Suppressor macrophage (primary cell): ENCODE measurements at places on chromosomes 3 and 15.

DNA sequence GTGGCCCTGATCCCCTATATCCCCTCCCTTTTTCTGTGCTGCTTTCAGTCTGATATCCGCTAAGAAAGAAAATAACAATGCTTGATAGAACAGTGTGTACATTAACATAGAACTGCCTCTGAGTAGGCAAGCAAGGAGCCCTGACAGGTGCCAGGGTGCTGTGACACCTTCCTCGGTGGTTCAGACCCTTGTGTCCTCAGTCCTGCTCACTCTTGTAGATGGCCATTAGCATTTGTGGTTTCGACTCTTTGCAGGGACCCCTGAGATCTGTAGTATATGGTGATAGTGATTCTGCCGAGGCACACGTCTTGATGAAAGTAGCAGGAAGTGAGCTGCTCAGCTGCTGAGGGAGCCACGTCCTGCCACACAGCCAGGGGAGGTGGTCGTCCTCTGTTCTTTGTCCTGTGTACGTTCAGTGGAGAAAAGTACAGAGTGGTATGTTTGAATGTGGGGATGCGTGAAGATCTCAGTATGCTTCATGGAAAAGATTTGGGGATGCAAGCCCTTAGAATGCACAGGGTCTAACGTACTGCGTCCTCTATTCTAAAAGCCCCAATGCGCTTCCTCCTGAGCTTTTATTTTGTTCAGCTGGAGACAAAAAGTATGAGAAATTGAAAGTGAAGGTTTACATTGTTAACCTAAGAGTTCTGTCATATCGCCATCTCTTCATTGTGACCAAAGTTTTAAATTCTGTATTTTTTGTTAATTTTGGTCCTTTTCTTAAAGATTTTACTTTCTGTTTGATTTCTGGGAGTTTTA, 35.4 kb downstream of the PXYLP1 start:
- DNase-seq, result peak; percentile 11

DNA sequence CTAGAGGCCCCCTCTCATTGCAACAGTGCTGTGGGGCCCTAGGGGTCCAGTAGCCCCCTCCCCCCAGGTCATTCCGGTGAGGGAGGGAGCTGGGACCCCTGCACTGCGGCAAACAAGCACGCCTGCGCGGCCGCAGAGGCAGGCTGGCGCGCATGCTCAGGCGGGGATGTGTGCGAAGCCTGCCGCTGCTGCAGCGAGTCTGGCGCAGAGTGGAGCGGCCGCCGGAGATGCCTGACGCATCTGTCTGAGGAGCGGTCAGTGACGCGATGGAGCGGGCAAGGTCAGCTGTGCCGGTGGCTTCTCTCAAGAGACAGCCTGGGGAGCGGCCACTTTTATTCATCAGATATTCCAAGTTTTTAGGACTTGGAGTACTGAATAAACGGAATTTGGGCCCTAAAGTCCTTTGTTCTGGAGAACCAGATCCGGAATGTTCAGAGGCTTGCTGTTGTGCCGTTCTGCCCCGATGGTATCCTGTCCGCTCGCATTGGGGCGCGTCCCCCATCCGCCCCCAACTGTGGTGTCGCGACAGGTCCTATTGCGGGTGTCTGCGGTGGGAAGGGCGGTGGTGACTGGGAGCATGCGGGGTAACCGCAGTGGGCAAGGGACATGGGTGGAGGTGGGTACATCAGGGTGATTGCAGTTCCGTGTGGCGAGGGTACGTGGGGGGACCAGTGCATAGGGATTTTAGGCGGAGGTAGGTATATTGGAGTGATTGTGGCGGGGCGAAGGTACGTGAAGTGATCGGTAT, at the start of the genes SNRPN and SNURF:
TSS of gene SNRPN (plus strand) at position 205 of the 748 bp plus-strand sequence. CDS start 19,467 bp downstream, outside the sequence.
TSS of gene SNURF (plus strand) at position 205 of the 748 bp plus-strand sequence. CDS start at position 267, 62 bp downstream.
- DNase-seq, result peak; percentile 85

- DNase-seq, result no peak
These were observed 36.9 kb upstream of the FSIP1 start for GRCh38 chr15:39819533-39819932.

DNA sequence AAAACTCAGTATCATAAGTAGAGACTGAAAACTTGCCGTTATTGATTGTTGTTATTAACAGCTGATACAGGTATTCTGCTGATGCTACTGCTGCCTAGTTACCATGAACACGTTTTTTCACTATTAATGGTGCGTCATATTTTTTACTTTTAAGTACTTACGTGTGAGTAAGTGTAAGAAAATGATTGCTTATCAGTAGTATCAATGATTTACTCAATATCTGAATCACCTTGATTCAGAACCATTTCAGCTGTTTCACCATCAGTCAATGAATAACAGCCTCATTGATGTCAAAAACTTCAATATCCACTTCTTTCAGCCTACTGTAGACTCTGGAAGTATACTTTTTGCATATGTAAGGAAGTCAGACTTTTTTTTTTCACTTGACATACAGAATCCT, 4.7 kb downstream of the CCR8 start:
- DNase-seq, result no peak

DNA sequence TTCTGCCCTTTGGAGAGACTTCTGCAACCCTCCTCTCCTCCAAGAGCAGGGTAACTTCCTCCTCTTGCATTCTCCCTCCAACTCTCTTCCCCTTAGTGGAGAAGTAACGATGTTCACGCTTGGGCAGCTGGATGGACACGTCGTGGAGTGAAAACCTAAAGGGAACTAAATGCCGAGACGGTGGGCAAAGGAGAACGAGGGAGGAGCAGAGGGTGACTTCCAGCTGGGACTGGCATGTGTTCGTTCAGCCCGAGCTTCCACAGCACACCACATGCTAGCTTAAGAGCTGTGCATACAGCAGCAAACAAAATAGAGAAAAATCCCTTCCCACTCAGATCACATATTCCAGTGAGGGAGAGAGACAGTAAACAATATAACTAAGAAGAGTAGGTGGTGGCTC, 179.8 kb downstream of the SLCO3A1 start:
- DNase-seq, result peak; percentile 58

- no peak for DNase-seq
These were observed 532.8 kb upstream of the TGFBR2 start for GRCh38 chr3:30073622-30074021.

GRCh38 chr3:96843505-96844203, 29.3 kb downstream of the EPHA6 start:
- DNase-seq, result no peak

DNA sequence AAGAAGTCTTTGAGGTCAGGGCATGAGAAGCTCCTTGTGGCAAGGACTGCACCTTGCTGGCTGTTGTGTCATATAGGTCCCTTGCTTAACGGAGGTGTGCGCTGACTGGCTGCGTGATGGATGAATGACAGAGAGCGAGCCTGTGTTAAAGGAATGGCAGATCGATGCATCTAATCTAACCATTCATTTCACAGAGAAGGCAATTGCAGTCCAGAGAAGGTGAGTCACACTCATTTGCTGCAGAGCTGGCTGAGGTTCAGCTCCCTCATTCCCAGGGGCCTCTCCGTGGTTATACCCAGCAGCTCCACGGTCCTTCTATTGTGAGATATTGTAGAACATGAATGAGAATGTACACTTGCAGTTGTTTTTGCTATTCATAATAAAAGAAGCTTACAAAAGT, 289.3 kb downstream of the EPHB1 start:
- DNase-seq, result no peak

DNA sequence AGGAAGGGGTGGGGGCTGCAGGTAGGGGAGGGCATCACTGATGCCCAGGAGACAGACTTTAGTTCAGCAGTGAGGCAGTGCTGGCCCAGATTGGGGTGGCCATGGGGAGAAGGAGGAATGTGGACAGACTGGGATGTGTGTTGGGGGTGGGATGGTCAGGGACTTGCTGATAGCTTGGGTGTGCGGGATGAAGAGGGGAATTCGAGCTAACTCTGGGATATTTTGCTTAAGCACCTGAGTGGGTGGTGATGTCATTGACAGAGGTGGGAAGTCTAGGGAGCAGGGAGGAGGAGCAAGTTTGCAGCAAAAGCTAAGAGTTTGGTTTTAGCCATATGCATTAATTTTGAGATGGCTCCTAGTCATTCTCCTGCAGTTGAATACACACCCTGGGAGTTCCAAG, 207.5 kb downstream of the RPLP1 start:
- no peak for DNase-seq

GRCh38 chr3:95277613-95278012, 1214.8 kb downstream of the NSUN3 start:
- no peak for DNase-seq

- no peak for DNase-seq
These were observed 233.6 kb downstream of the WDR72 start for GRCh38 chr15:53525894-53526293.

GRCh38 chr3:149448331-149448831, 26.1 kb upstream of the TM4SF4 start:
- peak; percentile 54 for DNase-seq

DNA sequence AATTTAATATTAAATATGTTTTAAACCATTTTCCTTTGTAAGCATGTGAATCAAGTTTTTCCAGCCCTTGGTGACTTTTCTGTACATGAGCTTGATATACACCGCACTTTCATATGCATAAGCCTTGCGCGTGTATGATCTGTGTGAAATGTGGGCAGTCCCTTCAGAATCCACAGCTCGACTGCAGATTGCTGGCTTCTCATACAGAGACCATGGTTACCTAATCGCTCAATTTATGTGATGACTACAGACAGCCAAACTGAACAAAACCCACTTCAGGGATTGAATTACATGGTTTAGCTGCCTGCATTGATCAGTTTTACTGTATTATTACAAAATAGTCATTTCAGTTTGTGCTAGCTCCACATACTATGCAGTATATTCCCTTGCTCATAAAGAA, 212.3 kb upstream of the NECTIN3 start:
- no peak for DNase-seq

DNA sequence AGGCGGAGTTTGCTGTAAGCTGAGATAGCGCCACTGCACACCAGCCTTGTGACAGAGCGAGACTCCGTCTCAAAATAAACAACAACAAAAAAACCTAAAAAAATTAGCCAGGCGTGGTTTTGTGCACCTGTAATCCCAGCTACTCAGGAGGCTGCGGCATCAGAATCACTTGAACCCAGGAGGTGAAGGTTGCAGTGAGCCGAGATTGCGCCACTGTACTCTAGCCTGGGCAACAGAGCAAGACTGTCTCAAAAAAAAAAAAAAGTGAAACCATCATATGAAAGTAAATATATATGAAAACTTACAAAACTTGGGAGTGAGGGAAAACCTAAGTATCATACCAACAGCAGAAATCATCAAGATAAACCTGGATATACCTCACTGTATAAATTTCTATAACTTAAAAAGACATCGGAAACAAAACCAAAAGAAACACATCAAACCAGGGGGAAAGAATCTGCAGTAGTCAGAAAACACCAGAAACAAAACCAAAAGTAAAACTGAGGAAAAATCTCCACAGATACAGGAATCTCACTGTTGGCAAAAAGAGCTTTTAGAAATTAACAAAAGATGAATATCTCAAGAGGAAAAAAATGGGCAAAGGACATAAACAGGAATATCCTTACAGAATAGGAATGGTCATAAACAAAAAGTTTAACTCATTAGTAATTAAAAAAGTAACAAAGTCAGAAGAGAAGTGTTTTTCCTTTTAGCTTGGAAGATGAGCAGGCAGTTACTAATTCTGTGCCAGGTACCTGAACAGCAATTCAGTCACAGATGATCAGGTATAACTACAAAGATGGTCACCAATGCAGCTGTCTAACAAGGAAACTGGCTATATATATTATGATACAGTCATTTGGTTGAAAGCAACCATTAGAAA, 41.3 kb downstream of the ETV5 start:
- DNase-seq, result no peak

DNA sequence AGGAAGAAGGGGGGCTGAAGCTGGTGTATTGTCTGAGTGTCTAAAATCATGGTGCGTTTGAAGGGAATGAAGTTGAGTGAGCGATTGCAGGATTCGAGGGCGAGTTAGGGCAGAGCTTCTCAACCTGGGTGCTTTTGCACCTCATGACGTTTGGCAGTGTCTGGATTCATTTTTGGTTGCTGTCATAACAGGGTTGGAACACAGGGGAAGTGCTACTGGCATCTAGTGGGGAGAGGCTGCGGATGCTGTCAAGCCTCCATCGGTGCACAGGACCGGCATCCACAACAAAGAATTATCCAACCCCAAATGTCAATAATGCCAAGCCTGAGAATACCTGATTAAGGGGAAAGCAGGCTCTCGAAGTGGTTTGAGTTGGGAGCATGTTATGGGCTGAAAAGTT, 120.0 kb downstream of the SLCO3A1 start:
- DNase-seq, result peak; percentile 22

GRCh38 chr3:175179055-175179454, 319.9 kb downstream of the NAALADL2 start:
- DNase-seq, result no peak

DNA sequence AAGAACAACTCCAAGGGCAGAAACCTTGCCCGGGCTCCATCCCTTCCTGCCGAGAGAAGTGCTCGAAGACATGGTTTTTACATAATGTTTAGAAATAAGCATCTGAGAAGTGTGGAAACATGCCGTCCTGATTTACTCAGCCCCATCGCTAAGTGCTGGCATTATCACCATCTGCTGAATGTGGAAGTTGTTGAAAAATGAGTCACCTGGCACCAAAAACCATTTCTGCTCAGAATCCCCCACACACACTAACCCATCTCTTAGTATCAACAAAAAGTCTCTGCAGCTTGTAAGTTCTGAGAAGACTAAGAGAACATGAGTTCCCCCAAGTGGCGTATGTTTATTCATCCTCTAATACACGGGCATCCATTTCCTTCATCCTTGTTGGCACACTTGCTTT, 51.0 kb upstream of the ARL8B start:
- peak; percentile 51 for DNase-seq

- no peak for DNase-seq
These were observed 167.6 kb upstream of the COL8A1 start for GRCh38 chr3:99470841-99471240.

- no peak for DNase-seq
These were observed 10.8 kb downstream of the RASL12 start for GRCh38 chr15:65056868-65057548.

DNA sequence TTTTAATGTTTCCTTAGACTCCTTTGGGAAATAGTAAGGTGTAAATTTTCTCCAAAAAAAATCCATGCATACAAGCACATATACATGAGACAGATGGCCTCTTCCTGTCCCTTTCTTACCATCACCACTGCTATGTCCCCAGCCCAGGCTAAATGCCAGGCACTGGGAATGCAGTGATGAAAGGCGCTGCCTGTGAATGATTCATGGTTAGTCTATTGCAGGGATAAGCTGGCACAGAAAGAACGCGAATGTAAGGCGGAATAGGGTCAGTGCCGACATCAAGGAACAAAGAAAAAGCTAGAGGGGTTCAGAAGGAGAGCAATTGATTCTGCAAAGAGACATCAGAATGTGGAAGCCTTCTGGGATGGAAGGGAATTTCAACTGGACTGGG, 36.2 kb upstream of the CFAP161 start:
- no peak for DNase-seq

GRCh38 chr3:32303977-32304881, 65.7 kb downstream of the CMTM8 start:
- no peak for DNase-seq

- no peak for DNase-seq
These were observed 3.9 kb upstream of the RNU6-1 start for GRCh38 chr15:67843571-67844387.

DNA sequence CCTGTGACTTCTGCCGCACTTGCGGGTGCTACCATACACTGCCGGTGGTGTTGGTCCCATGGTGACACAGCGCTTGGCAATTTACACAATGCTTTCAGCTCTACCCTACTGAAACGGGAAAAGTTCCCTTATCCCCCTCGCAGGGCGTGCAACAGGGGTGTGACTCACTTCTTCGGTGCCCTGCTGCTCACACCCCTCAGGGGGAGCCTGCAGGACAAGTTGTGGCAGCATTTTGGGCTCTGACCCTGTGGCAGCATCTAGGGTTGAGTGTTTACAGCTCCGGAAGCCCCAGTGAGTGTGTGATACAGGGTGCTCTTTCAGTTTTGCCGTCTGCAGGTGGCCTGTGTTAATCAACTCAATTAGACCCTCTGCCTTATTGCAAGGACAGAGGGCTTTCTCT, 324.7 kb upstream of the RGMA start:
- no peak for DNase-seq

GRCh38 chr3:72157748-72158638, 373.0 kb upstream of the PROK2 start:
- DNase-seq, result no peak
